Mesenteric fat pad (tissue), 1 donor: ENCODE measurements at places on chromosomes 16 and 17. TPM values are rescaled to one million over a fixed set of nuclear protein-coding genes. Genes with fewer than 3 reads are reported as not detected.

The CDC42EP4 gene
- 207 TPM for total RNA-seq

The C16orf96 gene
- total RNA-seq = 0.10 TPM

The MT1G gene
- total RNA-seq = 41.5 TPM

The SLC13A2 gene
- total RNA-seq = 0.10 TPM

The GRB7 gene
- total RNA-seq = 0.29 TPM

The CLEC3A gene
- total RNA-seq = not detected

The PIP4K2B gene
- 41.6 TPM for total RNA-seq

The DLX4 gene
- total RNA-seq = 0.55 TPM

The NPIPB9 gene
- total RNA-seq = not detected

The AIPL1 gene
- total RNA-seq = not detected

The INCA1 gene
- total RNA-seq = 0.71 TPM

The NOG gene
- 0.74 TPM for total RNA-seq
